Aorta (tissue), 5 donors: ENCODE measurements at places on chromosomes 4 and X. TPM values are rescaled to one million over a fixed set of nuclear protein-coding genes. Genes with fewer than 3 reads are reported as not detected.

EVC gene
- total RNA-seq: 58.2 TPM

HAUS3 gene
- total RNA-seq: 16.2 TPM

KDR gene
- 18.8 TPM for total RNA-seq

SPANXA1 gene
- total RNA-seq: not detected

SSX1 gene
- total RNA-seq: not detected

DUX4 gene
- not detected for total RNA-seq

H2AZ1 gene
- 99.2 TPM for total RNA-seq

RHOXF2B gene
- total RNA-seq: not detected

CXCL11 gene
- 0.45 TPM for total RNA-seq

ZDHHC15 gene
- total RNA-seq: 3.1 TPM

STPG2 gene
- 0.65 TPM for total RNA-seq

LRPAP1 gene
- 136 TPM for total RNA-seq

CSAG1 gene
- total RNA-seq: not detected

TLR10 gene
- total RNA-seq: 1.1 TPM

PASD1 gene
- not detected for total RNA-seq

GK2 gene
- total RNA-seq: not detected

NDUFA1 gene
- total RNA-seq: 53.8 TPM

CPLX1 gene
- total RNA-seq: 13.7 TPM

ATP1B4 gene
- total RNA-seq: not detected

PDCL2 gene
- total RNA-seq: not detected

STX18 gene
- 36.0 TPM for total RNA-seq

TRIML1 gene
- total RNA-seq: not detected

DRP2 gene
- 1.5 TPM for total RNA-seq

LRCH2 gene
- 9.5 TPM for total RNA-seq

KLKB1 gene
- 2.2 TPM for total RNA-seq

ABLIM2 gene
- 20.2 TPM for total RNA-seq

CSN1S1 gene
- 2.1 TPM for total RNA-seq

TEX13B gene
- total RNA-seq: not detected

NDST3 gene
- not detected for total RNA-seq

GRID2 gene
- total RNA-seq: 0.18 TPM

CLDN22 gene
- not detected for total RNA-seq

MAGEA8 gene
- not detected for total RNA-seq

POU4F2 gene
- total RNA-seq: not detected

ODAPH gene
- total RNA-seq: not detected

SLITRK2 gene
- 0.88 TPM for total RNA-seq

ASB12 gene
- 0.39 TPM for total RNA-seq

ZAR1 gene
- total RNA-seq: not detected

CASP3 gene
- 23.2 TPM for total RNA-seq

FRG2 gene
- total RNA-seq: not detected

SPANXD gene
- total RNA-seq: not detected
